Stimulated activated CD8-positive, alpha-beta memory T cell treated with anti-CD3 and anti-CD28 coated beads, Interleukin-12 subunit alpha, Interleukin-12 subunit beta, amount 100 ng/mL, for 1 hour (primary cell): ENCODE measurements at places on chromosomes 11 and 22.

GRCh38 chr11:75868990-75869389 lies 54.0 kb downstream of the UVRAG start:
- no peak for DNase-seq

GRCh38 chr22:16866167-16866566 lies 41.0 kb upstream of the XKR3 start:
- no peak for DNase-seq

- DNase-seq: no peak
Observed at GRCh38 chr11:119062779-119063178, 4.8 kb upstream of the VPS11 start.

GRCh38 chr11:117083011-117083935 lies 15.0 kb downstream of the SIK3 start:
- no peak for DNase-seq

- peak; percentile 39 for DNase-seq
Observed at GRCh38 chr22:45318558-45319323, 9.0 kb downstream of the FAM118A start.

DNA sequence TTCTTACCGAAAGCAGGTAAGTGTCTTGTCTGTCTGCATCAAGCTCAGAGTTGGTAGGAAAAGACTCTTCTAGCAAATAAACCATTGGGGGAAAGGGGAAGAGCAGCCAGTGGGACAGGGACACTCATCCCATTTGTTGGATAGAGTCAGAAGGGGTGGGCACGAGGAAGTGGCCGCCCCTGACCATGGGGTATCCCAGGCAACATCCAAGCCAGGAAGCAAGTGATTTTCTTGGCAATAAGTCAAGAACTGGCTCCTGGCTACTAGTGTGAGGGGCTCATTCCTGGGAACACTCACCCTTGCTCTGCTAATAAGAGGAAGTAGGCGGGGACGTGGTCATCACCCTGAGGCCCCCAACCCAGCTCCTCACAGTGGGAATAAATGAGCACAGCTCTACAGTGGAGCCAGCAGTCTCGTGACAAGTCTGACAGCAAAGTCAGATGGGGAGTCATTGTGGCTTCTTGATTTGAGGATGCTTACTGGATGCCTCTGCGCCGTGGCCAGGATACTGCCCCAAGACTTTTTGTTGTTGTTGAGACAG lies 6.7 kb downstream of the SLC25A18 start:
- DNase-seq: no peak

- no peak for DNase-seq
Observed at GRCh38 chr11:116928102-116928777, 90.8 kb upstream of the APOA1 start.

GRCh38 chr11:90223248-90223585 lies 368 bp upstream of the CHORDC1 start:
- DNase-seq: no peak

DNA sequence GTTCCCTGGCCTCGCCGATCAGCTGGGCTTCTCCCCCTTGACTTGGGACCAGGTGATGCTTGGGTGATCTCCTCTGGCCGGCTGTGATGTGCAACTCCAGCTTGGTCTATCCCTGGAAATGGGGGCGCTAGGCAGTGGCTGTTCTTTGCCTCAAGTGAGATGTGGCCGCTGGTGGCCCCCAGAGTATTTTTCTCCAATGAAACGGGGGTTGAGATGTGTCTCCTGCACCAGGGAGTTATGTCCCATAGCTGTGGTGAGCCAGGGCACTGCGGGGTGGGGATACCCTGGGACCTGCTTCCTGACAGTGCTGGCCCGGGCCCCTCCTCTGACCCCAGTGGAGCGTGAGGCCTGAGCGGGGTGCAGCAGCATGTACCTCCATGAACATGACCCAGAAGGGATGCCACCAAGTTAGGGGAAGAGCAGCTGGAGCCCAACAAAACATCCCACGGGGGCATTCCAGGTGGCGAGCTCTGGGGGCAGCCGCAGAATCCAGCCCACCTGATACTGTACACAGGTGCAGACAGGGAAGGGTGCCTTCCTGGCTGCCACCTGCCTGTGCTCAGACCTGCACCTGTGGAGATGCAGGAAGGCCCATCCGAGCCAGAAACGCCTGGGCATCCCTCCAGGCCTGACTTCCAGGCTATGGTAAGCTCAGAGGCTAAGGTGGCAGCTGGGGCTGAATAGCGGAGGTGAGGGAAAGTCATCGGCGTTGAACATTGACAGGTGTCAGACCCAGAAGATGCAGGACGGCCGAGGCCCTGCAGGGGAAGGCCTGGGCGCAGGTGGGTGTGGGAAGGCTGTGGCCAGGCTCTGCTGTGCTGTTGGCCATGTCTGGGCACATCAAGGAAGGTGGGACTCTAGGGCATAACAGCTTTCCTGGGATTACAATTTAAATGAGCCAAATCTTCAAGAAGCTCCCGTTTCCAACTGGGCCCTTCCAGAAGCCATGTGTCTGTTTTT lies 97.3 kb downstream of the CTTN start:
- DNase-seq: no peak

DNA sequence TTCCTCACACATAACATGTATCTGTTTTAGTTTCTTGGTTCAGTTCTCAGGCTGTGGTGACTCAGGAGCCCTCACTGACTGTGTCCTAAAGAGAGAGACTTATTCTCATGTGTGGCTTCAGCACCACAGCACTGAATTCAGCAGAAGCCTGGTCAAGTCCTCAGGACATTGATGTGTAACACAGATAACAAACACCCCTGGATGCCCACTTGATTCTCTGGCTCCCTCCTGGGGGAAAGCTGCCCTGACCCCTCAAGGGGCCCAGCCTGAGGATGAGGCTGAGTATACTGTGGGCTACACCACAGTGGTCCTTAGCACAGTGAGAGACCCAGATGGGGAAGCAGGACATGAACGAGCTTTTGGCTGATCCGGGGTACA lies 87.2 kb upstream of the VPREB1 start:
- DNase-seq: no peak

DNA sequence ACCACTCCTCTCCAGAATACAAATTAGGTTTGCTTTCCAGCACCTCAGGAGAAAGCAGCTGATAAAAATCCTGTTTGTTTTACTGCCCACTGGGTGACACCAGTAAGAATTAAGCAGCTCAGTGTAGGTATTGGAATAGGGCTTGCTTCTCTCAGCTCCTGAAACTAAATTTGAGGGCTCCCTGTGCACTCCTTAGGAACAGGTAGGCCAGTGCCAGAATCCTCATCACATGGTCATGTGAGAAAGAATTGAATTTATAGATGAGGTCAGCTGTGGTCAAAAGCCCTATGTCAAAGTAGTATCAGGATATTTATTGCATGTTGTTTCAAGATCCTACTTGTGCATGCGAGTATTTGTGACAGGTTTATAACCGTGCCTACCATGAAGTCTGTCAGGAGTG lies 1.0 kb downstream of the PRSS23 start:
- DNase-seq: no peak

DNA sequence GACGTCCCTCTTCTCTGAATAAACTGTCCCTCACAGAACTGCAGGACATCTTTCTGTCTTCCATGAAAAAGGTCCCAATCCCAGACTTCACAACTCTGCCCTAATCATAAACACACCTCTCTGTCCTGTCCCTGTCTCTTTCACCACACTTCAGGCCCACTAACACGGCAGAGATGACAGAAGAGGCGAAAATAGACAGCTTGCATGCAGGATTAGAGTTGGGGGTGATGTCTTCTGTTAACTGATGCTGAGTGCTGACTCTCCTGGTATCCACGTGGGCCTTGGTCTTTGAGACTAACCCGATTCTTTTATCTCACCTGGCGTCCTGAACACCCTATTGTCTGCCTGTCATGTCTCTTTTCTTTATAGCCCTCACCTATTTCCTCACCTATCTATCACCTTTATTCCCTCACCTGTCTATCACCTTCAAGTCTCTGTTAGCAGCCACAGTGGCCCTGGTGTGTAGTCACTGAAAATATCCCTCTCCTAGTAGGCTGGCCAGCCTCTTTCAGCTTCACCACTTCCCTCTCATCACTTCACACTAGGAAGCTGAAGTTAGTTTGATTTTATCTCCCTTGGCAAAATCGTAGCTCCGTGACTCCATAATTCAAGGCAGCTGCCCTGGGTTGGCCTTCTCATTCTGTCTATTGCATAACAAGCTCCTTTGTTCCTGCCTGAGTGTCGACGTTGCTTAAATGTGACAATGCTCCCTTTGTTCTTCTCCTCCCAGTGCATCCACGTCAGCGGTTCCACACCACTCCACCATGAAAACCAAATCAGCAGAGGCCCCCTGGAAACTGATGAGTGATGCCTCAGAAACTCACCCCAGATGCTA lies 30.6 kb upstream of the DRD2 start:
- DNase-seq: no peak

- DNase-seq: no peak
Observed at GRCh38 chr11:79375818-79376550, 64.8 kb downstream of the TENM4 start.

DNA sequence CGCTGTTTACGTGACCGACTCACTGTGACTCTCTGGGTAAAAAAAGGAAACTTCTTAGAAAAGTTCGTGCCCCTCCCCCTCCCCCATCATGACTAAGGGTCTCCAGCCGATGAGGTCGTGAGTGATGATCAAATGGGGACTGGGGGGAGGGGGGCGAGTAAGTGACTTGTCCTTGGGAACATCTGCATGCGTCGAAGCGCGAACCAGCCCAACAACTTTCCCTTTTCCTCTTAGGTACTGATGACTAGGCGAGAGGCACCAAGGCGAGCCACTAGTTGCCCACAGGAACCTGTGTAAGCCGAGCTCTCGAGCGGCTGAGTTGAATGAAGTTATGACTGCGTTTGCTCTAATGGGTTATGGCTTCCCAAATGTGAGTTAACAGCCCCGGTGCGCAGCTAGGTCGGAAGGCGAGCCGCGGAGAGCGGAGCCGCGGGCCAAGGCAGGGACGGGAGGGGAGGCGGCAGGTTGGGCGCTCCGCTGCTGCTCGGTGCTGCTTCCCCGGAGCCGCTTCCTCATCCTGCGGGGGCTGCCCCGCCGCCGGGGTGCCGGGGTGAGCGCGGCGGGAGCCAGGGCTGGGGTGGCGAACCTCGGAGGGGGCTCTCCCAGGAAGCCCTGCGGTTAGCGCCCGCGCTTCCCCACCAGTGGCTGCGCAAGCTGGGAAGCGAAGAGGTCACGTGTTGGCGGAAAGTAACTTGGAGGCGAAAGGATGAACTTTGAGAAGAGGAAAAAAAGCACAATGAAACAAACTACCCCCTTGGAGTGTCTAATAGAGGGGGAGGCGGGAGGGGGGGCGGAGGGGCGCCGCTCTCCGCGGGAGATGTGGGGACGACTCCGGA lies 22.1 kb upstream of the BDNF start:
- no peak for DNase-seq

GRCh38 chr11:63783925-63784592 lies 15.5 kb upstream of the ZFTA start:
- DNase-seq: no peak

DNA sequence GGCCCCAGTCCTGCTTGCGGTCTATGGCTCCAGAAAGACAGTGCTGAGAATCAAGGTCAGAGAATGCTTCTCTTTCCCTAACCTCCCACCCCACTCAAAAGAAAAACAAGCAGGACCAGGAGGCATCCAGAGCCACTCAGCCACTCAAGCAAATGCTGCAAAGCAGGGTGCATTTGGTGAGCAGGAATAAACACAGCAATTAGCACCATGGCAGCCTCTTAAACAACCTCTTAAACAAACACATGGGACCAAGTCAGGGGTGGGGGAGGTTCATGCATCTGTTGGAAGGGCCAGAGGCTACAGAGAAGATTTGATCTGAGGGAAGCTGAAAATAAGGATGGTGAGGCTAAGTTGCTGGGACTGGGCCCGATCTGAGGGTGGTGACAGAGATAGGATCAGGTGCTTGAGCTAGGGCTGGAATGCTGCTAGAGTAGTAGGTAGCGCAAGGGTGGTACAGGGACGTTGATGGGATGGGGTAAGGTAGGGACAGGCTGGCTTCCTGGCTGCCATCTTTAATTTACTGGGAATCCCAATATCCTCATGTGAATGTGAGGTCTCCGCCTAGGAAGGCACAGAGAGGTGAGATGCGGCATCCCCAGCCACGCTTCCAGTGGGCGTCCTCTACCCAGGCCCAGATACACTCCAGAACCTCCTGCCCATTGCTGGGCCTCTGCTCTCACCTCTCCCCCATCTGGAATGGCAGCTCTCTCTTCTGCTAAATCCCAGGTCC lies 26.6 kb upstream of the LMO1 start:
- no peak for DNase-seq

GRCh38 chr22:50179937-50180726 lies 5.6 kb upstream of the TRABD start:
- DNase-seq: no peak

DNA sequence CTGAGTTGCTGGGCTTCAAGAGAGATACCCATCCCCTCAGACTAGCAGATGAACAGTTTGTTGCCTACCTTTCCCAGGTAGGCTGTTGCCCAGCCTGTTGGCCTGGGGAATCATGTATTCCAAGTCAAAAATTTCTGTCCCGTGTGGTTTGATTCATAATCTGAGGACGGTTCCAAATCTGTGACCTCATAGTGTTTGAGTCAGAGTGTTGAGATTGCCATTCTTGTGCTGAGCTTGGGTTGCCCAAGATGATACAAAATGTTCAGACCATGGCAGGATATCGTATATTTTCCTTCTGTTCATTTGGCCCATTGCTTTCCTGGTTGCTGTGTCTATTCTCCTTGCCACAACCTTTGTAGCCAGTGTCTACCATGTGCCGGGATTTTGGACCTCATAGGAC lies 64.3 kb downstream of the CYB5R2 start:
- no peak for DNase-seq

DNA sequence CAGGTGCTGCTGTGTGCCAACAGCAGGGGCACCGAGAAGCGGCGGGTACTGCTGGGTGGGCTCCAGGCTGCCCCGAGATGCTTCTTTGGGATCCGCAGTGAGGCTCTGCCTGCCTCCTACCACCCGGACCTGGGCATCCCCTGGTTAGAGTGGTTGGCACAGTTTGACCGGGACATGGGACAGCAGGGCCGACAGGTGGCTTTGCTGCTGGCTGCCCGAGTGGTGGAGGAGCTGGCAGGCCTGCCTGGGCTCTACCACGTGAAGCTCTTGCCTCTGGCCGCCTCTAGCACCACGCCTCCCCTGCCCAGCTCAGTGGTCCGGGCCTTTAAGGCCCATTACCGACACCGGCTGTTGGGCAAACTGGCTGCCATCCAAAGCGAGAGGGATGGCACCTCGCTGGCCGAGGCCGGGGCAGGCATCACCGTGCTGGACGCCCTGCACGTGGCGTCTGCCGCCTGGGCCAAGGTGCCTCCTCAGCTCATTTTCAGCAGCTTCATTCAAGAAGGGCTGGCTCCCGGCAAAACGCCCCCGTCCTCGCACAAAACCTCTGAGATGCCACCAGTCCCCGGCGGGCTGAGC lies 1.9 kb downstream of the TIGD3 start:
- DNase-seq: no peak

DNA sequence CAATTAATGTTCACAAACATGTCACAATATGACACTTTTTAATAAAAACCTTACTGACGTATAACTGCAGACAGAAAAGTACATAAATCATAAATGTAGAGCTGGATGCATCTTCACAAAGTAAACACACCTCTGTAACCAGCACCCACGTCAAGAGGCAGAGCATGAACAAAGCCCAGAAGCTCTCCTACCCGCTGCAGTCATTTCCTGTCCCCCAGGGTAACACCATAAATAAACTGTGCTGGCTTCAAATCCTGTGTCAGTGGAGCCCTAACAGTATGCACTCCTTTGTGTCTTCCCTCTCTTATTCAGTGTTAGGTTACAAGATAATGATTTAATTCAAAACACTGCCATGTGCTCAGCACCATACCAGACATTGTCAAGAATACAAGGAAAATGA lies 5.7 kb downstream of the SYT13 start:
- no peak for DNase-seq

GRCh38 chr11:93784935-93785360 lies 866 bp downstream of the MED17 start:
- DNase-seq: no peak

GRCh38 chr11:94700622-94701021 lies 67.5 kb upstream of the AMOTL1 start:
- no peak for DNase-seq
